HuH-7.5 (cell line): ENCODE measurements at places on chromosomes 6 and 20.

DNA sequence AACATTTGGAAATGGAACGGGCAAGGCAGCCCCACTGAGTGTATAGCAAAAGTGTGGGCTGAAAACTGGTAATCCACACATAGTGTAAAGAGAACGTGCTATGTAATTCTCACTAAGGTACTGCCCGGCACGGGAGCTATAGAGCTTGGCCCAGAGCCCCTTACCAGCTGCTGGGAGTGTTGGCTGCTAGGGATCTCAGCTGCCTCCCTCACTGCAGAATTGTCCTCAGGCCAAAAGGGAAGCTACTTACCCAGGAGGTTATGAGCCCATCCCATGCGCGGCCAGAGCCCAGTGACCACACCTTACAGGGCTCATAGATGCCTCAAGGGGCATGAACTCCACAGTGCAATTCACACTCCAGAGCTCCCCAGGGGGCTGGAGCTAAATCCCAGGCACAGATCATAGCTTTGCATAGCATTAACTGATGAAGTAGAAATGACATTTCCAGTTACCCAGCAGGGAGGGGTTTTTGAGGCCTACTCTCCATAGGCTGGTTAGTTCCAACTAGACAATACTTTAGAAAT, 56.8 kb downstream of the LINC00237 start:
- DNase-seq, result no peak

DNA sequence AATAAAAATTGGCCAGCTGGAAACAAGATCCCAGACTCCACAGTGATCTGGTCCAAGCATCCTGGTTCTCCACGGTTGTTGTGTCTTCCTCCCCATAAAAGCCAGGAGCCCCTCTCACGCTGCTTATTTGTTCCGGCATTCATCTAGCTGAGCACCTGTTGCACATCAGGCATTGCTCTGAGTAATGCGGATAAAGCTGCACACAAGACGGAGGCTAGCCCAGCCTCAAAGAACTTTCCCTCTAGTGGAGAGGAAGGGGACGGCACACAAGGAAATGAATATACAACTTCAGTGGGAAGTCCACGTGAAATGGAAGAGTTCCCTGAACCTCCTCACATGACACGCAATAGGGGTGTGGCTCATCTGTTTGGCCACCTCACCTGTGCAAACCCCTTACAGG, 30.3 kb upstream of the NXT1 start:
- DNase-seq, result peak; percentile 38

GRCh38 chr20:35648836-35649235, 15.9 kb downstream of the CPNE1 start:
- no peak for DNase-seq

- no peak for DNase-seq
Observed at GRCh38 chr20:37295001-37295400, 5.5 kb downstream of the MANBAL start.

DNA sequence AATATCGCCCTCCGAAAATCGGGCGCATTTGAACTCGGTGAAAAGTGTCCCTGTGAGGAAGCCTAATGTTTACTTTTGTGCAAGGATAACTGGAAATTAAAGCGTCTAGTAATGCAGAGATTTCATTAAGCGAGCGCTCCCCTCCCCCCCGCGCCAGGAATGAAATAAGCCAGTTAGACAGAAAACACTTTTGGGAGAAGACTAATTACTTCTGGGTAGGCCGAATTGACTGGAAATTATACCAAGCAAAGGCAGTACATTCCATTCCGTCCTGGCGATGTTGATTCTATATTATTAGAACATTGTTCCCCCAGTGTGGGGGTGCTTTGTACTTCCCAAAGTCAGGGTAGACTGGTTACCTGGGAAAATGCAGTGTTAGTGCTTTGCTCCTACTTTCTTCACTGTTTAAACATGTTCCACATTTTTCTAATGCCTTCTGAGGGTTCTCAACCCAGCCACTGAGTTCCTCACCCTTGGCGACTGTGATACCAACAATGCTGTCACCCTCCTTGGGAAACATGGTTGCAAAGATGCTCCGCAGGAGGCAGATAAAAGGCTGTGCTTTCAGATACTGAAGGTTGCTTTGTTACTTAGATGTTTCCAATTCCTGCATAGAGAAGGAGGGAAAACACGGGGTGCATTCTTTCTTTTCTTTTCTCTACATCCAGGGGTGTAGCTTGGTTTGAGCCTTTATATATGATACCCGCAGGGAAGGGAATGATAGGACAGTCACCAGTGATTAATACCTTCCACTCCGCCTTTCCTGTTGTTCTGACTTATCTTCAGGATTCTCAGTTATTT, 2.6 kb downstream of the GJA1 start:
- DNase-seq, result no peak

GRCh38 chr6:149108749-149109100, 208.8 kb upstream of the TAB2 start:
- DNase-seq, result no peak

- DNase-seq, result no peak
Observed at GRCh38 chr6:157881342-157881741, 58.3 kb downstream of the SNX9 start.

GRCh38 chr6:135281227-135281626, 100.1 kb downstream of the MYB start:
- no peak for DNase-seq

DNA sequence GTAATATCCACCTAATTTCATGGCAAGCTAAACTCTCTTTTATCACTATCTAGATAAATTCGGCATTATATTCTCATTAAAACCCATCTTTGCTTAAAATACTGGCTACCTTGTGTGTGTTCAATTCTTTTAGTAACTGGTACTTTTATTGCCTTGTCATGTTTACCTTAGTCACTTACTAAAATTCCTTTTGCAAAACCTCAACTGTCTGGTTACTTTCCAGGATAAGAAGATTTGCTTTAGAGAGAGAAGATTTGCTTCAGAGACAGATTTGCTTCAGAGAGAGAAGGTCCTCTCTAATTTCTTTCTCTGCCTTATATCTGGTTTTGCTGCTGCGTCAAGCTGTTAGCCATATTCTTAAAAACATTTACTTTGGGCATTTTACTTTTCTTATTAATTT, 151.5 kb upstream of the MLIP start:
- no peak for DNase-seq

DNA sequence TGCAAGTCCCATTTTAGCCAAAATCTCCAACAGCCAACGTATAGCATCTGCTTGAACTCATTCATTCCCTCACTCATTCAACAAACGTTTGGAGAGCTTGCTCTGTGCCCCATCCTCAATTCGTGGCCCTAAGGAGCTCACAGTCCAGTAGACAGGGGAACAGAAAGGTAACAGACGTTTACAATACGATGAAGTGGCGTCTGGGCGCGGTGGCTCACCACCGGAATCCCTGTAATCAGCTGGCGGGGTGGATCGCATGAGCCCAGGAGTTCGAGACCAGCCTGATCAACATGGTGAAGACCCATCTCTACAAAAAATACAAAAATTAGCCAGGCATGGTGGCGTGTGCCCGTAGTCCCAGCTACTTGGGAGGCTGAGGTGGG, 790 bp upstream of the E2F1 start:
- DNase-seq, result no peak

DNA sequence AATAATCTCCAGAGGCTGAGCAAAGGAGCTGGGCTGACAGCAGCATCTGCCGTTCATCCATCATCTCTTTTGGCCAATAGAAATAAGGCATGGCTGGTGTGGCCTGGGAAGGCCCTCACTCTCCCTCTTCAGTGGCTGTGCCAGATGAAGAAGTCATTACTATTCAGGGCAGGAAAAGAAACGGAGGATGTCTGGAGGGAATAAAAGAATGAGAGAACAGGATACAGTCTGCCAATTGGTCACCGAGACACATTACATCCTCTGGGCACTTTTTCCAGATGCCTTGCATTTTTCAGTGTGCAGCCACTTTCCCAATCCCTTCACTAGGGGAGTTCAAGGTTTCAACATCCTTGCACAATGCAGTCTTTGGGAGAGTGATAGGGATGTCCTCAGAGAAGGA, 32.2 kb upstream of the VGLL2 start:
- no peak for DNase-seq

- DNase-seq, result no peak
Observed at GRCh38 chr20:56389807-56390206, 2.2 kb downstream of the AURKA start.

DNA sequence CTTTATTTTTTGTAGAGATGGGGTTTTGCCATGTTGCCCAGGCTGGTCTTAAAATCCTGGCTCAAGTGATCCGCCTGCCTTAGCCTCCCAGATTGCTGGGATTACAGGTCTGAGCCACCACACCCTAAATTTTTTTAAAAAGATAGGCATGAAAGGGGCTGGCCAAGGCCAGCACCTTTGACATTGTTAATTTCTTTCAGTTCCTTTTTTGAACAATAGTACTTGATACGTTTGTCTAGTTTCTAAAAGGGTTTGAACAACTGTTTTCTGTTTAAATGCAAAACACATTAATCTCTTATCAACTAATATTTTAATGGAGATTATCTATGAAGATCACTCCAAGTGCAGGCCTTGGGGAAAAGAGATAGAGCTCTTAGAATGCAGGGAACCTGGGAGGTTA, 37.6 kb upstream of the PTPRK start:
- DNase-seq, result no peak

DNA sequence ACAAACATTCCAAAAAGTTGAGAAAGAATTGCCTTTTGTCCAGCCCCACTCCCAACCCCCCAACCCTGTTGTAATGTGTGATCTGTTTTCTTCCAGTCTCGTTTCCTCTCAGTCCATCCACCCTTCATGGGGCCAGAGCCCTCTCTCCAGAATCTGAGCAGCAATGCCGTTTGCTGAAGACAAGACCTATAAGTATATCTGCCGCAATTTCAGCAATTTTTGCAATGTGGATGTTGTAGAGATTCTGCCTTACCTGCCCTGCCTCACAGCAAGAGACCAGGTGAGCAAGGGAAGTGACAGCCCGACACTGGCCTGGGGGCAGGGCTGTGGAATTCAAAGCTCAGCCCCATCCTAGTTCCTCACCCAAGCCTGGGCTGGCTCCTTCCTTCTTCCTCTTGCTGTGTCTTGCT, 7.8 kb downstream of the MAVS start:
- no peak for DNase-seq

DNA sequence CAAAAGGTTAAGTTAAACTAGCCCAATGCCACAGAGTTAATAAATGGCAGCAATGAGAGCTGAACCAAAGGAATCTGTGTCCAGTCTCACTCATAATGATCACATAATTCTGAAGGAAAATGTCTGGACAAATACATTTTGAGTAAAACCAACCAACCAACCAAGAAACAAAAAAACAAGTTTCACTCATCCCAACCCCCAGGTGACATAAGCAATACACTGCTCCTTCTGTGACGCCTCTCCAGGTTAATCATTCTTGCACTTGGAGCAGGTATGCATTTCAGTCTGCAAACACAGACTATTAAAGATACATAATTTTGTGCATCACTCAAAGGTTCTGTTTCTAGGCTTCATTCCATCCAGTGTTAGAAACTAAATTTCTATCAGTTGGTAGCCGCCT, 35.2 kb upstream of the MC3R start:
- no peak for DNase-seq

GRCh38 chr6:7765575-7766325, 39.9 kb downstream of the BMP6 start:
- DNase-seq, result no peak

DNA sequence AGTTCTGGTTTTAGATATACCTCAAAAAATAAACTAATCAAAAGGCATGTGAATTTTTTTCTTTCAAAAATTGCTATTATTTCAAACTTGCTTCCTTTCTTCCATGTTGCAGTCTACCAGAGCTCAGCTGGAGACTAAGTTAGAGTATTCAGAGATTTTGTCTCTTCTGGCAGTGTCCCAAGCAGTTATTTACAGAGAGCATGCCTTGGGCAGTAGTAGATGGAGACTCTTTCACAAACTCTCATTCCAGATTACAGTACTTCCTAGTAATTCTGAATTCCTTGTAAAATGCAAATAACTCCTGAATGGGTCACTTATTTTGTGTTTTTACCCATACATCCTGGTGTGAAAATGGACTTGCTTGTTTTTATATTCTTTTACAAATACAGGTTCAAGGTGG, 703.4 kb downstream of the EPHA7 start:
- DNase-seq, result no peak

DNA sequence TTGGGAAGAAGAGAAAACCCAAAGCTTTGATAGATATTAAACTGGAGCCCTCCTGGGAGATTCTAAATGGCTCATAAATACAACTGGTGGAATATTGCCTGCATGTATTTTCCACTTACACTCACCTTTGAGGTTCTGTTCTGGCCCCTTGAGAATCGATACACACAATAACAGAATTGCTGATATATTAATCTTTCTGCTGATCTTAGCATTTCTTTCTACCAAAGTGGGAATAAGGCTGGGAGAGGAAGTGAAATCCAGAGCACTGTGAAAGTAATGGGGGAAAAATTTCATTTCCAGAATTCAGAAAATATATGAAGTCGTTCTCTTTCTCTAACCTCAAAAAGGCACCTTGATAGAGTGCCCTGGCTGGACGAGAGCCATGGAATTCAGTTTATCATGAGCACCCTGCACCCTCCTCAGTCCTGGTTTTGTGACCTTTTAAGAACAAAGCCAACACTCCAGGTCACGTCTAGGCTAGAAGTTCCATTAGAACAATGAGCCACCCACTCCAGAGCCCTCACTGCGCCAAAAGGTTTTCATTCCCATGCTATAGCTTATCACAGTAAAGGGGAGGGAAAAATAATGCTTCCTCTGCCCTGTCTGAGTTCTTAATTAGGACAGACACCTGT, 244.5 kb downstream of the CD83 start:
- no peak for DNase-seq

GRCh38 chr6:149032599-149033405, 284.7 kb upstream of the TAB2 start:
- no peak for DNase-seq

- DNase-seq, result no peak
Observed at GRCh38 chr6:140538926-140539325, 1164.5 kb upstream of the CITED2 start.

DNA sequence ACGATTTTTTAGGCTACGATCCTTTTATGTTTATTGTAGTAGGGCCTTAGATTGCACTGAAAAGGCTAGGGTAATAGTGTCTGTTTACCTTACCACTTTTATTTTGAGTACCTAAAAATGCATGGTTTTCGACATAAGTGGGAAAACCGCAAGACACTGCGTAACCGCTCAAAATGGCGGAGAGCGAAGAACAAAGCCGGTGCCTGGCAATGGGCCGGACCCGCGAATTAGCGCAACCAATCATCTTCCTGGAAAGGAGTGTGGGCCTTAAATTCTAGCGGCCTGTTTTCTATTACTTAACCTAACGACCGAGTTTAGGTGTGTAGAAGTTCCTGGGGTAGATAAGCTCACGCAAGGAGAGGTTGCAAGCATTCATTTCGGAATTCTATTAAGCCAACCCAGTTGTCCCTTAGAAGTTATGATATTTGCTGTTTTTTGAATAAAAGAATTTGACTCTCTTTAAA, 118.0 kb downstream of the HFE start:
- DNase-seq, result no peak

GRCh38 chr20:59013031-59013951, 5.9 kb upstream of the TUBB1 start:
- DNase-seq, result no peak

GRCh38 chr6:155493026-155493693, 37.5 kb upstream of the NOX3 start:
- DNase-seq, result no peak

- DNase-seq, result no peak
Observed at GRCh38 chr6:52403627-52404026, 16.5 kb upstream of the EFHC1 start.
